ENCODE measurements at places on chromosomes 7 and 10.

DNA sequence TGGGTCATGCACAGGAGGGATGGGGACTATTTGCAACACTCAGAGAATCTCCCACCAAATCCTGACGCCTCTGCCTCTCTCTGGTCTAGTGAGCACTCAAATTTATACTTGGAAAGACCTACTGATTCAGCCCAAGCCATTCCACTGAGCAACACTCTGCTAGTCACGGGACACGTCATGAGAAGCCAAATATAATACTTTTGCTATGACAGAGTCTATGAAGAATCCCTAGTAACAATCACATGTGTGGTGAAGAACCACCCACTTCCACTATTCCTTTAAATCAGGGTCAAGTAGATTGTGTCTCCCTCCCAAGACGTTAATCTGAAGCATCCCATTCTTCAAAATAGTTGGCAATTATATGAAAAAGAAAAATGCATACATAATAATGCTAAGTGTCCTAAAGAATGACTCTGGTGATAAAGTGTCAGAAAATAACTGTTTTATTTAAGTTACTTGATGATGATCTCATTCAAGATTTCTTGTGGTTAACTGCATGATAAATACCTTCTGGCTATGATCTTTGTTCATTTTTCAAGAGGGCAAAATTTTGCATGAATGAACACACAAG is 28.5 kb downstream of the CHCHD3 start:
- DNase-seq: no peak

- no peak for DNase-seq
These were observed 204.1 kb downstream of the EBF3 start for GRCh38 chr10:129760003-129760315.

GRCh38 chr7:17940951-17941431 is 697 bp upstream of the SNX13 start:
- DNase-seq: no peak

- DNase-seq: no peak
These were observed 407.1 kb upstream of the MGMT start for GRCh38 chr10:129059977-129060376.

DNA sequence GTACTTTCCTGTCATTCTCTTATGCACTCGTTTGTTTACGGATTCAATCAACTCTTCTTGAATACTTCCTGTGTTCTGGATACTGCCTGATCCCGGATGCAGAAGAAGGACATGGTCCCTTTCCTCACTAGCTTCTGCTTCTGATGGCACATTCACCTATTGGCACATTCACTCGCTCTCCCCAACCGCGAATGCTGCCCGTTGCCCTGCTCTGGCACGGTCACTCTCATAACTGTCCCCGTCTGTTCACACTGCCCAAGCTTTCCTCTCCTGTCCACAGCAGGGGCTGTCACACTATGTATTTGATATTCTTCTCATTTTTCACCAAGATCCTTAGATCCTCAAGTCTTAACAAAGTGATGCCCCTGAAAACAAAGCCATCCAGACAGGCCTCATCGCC is 327.4 kb downstream of the PAXIP1 start:
- DNase-seq: no peak

DNA sequence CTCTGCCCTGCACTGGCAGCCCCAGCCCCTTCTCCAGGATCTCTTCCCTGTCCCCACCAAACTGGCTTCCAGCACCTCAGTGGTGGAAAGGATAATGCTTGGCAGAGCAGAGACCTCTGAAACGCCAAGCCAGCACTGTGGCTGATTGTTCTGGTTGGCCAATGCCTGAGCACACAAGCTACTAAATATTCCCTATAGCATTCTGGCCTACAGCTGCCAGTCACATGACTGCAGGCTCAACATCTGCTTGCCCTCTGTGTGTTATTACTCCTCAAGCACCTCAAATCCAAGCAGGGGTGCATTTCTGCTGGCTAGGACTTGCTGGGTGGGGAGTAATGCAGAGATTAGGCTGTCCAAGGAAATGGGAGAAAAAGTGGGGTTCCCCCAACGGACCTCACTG is 6.1 kb downstream of the TBATA start:
- DNase-seq: no peak

GRCh38 chr7:155764438-155764793 is 47.8 kb downstream of the SHH start:
- no peak for DNase-seq

DNA sequence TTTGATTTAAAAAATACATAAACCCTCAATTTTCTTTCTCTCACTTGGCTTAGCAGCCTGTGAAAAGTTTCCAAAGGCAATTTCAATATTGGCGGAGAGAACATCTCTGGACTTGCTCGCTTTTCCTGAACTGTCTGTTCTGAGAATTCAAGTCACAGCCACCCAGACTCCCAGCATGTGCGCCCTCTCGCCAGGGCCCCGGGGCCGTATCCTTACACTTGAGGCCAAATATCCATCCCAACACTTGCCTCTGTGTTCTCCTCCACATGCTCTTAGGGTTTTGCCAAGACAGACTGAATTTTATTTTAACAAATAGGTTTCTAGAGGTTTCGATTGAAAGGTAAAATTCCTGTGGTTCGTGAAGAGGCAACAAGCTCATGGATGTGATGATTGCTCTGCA is 111.5 kb upstream of the GPR26 start:
- no peak for DNase-seq

DNA sequence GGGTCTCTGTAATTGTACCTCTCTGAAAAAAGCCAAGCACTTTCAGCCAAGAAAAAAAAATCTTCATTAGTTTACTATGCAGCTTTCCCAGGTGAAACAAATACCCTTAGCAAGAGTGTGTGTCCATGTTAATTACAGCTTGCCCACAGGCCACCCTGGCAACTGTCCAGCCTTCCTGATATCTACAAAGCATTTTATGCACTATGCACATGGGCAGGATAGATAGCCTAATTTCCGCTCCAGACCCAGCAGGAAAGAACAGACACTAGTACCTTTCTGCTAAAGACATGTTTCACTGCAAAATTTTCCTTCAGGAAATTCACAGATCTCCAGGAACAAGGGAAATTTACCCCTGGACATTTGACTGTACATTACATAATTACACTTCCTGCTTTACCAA is 24.4 kb downstream of the CACNA2D1 start:
- no peak for DNase-seq

GRCh38 chr10:112080231-112080630 is 103.3 kb downstream of the GPAM start:
- no peak for DNase-seq

DNA sequence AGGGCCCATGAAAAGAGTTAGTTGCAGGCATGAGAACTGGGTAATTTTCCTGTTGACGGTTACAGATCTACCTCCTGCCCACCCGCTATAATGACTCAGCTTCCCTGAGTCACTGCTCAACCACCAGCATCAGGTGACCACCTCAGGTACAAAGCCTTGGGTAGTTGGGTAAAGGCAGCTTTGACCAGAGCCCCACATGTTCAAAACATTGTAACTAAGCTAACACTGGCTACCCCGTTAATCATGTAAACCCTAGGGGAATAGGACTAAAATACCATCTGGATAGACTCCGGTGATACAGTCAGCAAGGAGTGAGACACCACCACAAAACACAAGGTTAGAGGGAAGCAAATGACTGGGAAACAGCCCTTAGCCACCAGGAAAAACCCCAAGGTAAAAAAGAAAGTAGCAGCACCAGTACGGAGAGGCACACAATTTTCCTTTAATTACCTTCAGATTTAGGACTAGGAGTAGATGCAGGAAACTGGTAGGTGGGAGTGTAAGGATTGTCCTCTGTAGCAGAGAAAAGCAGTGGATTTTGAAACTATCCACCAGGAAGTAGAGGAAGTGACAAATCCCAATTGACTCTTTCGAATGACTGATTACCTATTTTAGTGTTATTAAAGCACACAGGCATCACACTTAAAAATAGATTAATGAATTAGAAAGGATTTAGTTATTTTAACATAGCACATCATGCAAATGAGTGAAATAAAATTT is 103.5 kb upstream of the PDLIM1 start:
- DNase-seq: no peak

DNA sequence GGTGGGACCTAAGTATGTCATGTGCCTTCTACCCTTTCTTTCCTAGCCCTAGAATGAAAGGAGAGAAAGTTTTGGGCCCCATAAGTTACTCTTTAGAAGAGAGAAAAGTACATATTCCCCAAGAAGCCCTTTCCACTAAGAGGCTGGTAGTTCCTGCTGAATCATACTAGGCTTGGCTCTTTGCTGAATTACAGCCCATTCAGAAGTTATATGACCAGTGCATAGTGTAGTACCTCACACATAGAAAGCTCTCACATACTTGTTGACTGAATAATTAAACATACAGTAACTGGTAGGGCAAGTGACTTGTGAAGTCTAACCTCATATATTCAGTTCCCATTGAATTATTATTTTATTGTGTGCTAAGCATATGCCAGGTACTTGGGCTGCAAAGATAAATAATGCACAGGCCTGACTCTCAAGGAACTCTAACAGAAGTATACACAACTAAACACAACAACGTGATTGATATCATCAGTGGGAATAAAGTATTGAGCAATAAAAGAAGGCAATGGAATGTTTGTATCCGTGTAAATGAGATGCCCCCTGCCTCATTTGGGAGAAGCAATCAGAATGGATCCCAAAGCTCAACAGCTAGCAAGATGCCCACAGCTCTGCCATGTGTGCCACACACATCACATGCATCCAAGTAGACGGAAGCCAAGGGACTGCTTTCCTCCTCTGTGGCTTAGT is 38.9 kb upstream of the UBN2 start:
- DNase-seq: no peak

DNA sequence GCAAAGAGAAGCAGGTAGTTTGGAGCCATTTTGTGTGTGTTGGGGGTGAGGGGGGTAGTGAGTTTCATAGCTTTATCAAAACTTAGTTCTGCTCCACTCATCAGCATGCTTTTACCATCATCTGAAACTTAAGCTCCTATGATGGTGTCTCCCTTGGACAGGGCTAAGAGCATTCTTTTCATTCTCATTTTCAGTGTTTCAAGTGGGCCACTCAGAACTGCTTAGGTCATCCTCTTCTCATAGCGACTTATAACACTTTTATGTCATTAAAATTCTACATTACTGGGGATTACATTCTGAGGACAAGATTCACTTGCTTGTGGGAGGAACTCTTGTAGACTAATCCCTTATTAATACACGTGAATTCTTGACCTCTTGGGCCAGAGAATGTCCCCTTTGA is 649.4 kb downstream of the SUGCT start:
- DNase-seq: no peak

GRCh38 chr7:72467237-72467636 is 55.1 kb upstream of the CALN1 start:
- no peak for DNase-seq

GRCh38 chr7:55641273-55641691 is 69.0 kb upstream of the VOPP1 start:
- DNase-seq: no peak

GRCh38 chr7:37249240-37249639 is 199.4 kb downstream of the ELMO1 start:
- no peak for DNase-seq

- no peak for DNase-seq
These were observed 67.1 kb downstream of the ABCC2 start for GRCh38 chr10:99849536-99849935.

DNA sequence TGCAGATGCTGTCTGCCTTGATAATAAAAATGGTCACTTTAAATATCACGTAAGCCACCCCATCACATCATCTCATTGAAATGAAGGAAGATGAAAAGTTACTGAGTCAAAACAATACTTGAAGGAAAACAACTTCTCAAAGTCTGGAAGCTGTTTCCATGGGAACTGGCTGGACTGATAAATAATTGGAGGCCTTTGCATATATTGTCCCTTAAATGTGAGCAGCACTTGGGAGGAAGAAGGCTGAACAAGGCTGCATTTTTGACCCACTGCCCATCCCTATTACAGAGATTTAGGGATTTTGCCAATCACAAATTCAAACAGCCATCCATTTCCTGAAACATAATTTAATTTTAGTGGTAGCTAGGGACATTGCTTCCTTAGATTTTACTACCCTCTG is 18.2 kb upstream of the MAGI2 start:
- DNase-seq: no peak

GRCh38 chr10:116668018-116668417 is 47.3 kb downstream of the PNLIPRP2 start:
- no peak for DNase-seq

DNA sequence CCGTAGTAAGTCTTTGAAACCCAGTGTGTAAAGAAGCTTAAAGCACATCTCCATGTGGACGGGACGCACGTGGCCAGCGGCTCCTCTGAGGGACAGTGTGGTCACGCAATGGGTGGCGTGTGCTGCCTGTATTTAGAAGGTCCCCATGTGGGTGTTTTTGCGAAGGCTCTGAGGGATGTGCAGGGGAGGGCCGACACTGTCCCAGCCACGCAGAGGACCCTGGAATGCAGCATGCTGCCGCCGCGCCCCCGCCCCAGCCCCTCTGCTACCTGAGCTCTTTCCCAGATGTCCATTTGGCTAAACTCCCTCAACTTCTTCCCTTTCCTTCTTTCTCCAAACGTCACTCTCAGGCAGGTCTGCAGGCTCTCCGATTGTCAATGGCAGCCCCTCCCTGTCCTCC is 8.8 kb downstream of the PFKP start:
- DNase-seq: no peak

GRCh38 chr7:102432442-102433218 is 745 bp upstream of the ORAI2 start:
- DNase-seq: no peak

- no peak for DNase-seq
These were observed 6.6 kb upstream of the SAMD8 start for GRCh38 chr10:75104842-75105241.

DNA sequence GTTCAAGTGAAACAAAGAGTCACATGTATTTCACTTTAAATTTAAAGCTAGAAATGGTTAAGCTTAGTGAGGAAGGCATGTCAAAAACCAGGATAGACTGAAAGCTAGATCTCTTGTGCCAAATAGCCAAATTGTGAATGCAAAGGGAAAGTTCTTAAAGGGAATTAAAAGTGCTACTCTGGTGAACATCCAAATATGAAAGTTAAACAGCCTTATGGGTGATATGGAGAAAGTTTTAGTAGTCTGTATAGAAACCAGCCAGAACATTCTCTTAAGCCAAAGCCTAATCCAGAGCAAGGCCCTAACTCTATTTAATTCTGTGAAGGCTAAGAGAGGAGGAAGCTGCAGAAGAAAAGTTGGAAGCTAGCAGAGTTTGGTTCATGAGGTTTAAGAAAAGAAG is 47.1 kb downstream of the MXI1 start:
- DNase-seq: no peak

GRCh38 chr10:133199992-133200611 is 29.9 kb upstream of the UTF1 start:
- DNase-seq: no peak

GRCh38 chr7:138458576-138459412 is 1.3 kb upstream of the TRIM24 start:
- no peak for DNase-seq

- DNase-seq: no peak
These were observed 847 bp downstream of the GARS1 start for GRCh38 chr7:30595436-30596013.
